ENCODE measurements at places on chromosomes 7 and 10. TPM values are rescaled to one million over a fixed set of nuclear protein-coding genes. Genes with fewer than 3 reads are reported as not detected.

- no peak for DNase-seq
Measured at GRCh38 chr7:324011-324410, 34.0 kb downstream of the FOXL3 start.

- DNase-seq = no peak
Measured at GRCh38 chr7:51731075-51731474, 414.5 kb upstream of the COBL start.

DNA sequence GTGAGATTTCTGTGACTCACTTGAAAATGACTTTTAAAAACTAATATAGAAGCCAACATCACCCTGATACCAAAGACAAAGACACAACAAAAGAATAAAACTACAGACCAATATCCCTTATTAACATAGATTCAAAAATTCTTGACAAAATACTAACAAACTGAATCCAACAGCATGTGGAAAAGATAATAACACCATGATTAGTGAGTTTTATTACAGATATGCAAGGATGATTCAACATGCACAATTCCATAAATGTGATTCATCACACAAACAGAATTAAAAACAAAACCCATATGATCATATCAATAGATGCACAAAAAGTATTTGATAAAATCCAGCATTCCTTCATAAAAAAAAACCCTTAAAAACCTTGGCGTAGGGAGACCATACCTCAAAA lies 6.5 kb downstream of the MGAM start:
- no peak for DNase-seq

Gene HACD1
- polyA plus RNA-seq = 11.2 TPM

- no peak for DNase-seq
Measured at GRCh38 chr7:26346611-26347203, 55.0 kb downstream of the SNX10 start.

Gene PSD
- polyA plus RNA-seq = 9.1 TPM

- no peak for DNase-seq
Measured at GRCh38 chr7:156050636-156051569, 238.6 kb upstream of the SHH start.

GRCh38 chr7:30074422-30075030 lies 46.3 kb downstream of the PLEKHA8 start:
- DNase-seq = no peak

DNA sequence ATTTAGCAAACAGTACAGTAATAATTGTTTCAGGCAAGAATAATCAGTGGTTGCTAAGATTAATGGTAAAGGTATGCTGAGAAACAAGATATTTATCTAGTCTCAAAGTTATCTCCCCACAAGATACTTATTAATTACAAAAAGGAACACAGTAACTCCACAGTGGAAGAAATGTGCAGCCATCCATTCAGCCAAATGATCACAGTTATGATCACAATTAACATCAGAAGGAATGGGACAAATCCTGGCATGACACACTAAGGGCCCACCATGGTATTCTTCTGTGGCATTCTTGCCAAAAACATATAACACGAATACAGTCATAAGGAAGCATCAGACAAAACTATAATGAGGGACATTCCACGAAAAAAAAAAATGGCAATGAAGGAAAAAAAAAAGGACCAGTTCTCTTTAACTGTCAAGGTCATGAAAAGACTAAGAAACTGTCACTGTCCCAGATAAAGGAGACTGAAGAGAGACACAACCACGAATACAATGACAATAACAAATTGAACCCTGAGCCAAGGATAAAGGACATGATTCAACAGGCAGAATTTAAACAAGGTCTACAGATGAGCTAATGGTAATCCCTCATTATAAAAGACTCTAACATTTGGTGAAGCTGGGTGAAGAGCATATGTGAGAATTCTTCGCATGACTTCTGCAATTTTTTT lies 20.9 kb downstream of the NUDCD3 start:
- no peak for DNase-seq

Gene PRKG1
- polyA plus RNA-seq = 13.7 TPM

DNA sequence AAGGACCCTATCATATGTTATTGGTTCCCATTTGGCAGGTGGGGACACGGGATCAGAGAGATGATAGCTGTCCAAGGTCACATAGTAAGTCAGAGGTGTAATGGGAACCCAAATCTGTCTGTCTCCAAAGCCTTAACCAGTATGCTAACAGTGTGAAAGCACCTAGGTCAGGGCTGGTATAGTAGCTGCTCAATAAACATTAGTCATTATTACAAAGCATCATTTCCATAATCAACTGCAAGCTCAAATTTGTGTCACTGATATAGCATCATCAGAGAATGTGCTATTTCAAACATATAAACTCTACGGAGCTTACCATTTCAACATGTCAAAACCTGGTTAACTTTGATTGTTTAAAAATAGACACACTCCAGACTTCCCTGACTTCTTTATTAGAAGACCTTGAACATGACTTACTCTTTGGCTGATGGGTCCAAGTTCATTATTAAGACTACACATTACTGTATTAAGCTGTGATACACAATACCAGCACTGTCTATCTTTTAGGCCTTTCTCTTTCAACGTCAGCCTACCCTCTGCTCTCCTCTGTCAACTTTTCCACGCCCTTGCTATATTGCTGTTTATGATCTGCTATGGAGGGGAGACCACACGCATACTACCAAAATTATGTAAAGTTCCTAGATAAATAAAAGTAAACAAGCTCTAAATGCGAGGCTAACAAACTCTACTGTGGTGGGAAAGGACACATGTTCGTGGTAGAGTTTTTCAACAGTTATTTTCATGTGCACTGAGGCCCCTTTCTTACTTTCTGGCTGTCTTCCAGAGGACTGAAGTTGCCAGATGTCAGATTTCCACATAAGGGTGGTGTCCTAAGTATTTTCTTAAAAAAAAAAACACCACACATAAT lies 33.6 kb downstream of the DNMBP start:
- no peak for DNase-seq

DNA sequence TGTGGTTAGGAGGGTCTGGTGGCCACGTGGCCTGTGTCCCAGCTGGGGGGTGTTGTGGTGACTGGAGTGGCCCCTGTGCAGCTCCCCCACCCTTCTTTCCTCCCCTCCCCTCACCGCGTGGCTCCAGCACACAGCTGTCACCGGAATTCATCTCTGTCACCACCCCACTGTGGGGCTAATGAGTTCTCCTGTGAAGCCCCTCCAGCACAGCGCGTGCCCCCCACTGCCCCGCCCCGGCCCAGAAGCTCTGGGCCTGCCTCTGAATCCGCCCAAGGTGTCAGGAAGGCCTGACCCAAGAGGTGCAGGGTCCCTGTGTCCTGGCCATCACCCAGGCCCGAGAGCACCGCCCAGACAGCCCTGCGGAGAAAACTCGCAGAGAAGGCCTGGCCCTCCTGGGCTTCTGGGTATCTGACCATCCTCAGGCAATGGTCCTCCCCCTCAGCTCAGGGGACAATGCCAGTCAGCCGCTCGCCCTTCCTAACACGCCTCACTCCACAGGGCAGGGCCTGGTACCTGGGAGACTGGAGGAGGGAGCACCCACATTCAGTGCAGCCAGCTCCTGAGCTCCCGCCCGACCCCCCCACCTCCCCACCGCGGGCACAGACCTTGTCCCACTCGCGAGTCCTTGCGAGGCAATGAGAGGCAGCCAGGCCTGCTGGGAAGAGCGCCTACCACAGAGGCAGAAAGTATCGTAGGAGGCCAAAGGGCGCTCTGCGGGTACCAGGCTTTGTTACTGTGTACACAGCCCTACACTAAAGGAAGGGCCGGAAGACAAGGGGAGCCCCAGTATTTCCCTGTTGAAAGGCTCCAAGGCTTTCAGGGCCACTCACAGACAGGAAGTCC lies 38.2 kb downstream of the GBX1 start:
- no peak for DNase-seq

GRCh38 chr7:27173956-27174873 lies at the start of gene HOXA10:
Gene HOXA10, minus strand, starts transcription at chr7:27174320. Its CDS starts 14 bp downstream, at chr7:27174306.
- DNase-seq = no peak

Gene SSC4D
- polyA plus RNA-seq = 5.5 TPM

Measured in right renal cortex interstitium (tissue), 3 donors.